ENCODE measurements at places on chromosomes 1 and 21.

- DNase-seq: no peak
Observed at GRCh38 chr1:85649591-85649990, 58.6 kb downstream of the ZNHIT6 start.

- no peak for DNase-seq
Observed at GRCh38 chr1:94084085-94084484, 36.9 kb downstream of the ABCA4 start.

DNA sequence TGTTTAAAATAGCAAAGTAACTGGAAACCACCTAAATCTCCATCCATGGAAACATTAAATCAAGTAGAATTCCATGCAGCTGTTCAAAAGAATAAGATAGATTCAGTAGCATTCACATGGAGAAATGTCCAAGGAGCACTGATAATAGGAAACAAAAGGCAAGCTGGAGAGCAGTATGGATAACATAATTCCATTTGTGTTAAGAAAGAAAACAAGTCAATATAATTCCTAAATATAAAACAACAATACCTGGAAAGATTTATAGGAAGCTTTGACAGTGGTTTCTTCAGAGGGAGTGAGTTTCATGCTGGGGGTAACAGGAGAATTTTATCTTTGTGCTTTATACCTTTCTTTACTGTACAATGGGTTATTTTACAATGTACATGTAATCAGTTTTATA is 36.6 kb upstream of the EPS8L3 start:
- no peak for DNase-seq

GRCh38 chr1:90798344-90798743 is 81.2 kb upstream of the BARHL2 start:
- DNase-seq: no peak

- DNase-seq: no peak
Observed at GRCh38 chr1:103129796-103130195, 21.5 kb upstream of the COL11A1 start.

GRCh38 chr1:198015309-198015708 is 98.1 kb downstream of the LHX9 start:
- no peak for DNase-seq

DNA sequence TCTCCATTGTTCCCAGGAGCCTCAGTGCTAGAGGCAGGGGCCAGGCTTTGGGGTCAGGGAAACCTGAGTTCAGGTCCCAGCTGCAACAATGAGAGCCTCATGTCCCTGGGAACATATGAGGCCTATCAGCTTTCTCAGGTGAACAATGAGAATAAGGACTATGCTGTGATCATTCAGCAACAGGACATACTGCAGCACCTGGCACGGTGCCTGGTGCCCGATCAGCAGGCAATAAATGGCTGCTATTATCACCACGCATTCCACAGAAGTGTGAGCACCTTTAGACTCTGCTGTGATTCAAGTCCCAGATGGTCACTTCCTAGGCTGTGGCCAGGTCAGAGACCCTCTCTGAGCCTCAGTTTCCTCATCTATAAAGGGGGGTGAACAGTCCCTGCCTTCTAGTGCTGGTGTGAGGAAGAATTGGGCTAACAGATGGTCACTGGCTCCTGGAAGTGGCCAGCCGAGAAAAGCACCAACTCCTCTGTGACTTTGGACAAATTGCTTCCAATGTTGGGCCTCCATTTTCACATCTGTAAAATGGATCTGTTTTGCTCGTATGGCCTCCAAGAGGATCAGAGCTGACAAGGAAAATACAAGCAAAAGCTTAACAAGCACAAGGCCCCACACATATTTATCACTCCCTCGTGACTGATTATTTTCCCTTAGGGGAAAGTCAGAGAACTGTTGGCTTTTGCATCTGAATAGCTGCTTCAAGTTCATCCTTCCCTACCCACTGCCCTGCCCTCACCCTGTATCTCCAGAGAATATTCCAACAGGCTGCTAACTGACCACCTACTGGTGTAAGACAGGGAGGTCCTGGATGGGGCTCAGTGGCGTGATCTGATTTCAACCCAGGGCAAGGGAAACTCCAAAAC is 1.1 kb downstream of the SLC5A9 start:
- no peak for DNase-seq

- no peak for DNase-seq
Observed at GRCh38 chr1:231546693-231547092, 18.2 kb downstream of the TSNAX start.

DNA sequence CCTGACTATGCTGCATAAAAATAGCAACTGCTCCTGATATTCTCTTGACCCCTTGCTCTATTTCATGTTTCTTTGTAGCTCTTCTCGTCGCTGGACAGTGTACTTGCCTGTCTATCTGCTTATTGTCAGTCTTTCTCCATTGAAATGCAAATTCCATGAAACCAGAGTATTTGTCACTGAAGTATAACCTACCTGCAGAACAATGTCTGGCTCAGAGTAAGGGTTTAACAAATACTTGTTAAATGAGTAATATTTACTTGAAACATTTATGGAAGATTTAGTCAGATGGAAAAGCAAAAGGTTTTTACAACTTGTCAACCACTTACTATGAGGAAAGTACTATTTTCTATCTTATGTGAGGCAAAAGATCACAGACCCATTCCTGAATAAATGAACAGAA is 19.9 kb upstream of the ERICH3 start:
- DNase-seq: no peak

DNA sequence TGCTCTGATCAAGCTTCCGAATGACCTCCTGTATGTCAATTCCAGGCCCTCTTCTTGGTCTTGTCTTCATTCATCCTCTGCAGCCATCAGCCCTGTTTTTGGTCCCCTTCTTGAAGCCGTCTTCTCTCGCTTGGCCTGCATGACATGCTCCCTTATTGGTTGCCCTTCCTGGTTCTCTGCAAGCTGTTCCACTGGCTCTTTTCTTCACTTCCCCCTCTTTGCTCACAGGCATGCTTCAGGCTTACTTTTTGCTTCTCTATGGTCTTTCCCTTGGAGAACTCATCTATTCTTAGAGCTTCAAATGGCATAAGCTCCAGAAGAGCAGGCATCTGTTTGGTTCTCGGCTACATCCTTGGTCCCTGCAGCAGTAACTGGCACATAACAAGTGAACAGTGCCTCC is 38.8 kb downstream of the PDPN start:
- DNase-seq: no peak

DNA sequence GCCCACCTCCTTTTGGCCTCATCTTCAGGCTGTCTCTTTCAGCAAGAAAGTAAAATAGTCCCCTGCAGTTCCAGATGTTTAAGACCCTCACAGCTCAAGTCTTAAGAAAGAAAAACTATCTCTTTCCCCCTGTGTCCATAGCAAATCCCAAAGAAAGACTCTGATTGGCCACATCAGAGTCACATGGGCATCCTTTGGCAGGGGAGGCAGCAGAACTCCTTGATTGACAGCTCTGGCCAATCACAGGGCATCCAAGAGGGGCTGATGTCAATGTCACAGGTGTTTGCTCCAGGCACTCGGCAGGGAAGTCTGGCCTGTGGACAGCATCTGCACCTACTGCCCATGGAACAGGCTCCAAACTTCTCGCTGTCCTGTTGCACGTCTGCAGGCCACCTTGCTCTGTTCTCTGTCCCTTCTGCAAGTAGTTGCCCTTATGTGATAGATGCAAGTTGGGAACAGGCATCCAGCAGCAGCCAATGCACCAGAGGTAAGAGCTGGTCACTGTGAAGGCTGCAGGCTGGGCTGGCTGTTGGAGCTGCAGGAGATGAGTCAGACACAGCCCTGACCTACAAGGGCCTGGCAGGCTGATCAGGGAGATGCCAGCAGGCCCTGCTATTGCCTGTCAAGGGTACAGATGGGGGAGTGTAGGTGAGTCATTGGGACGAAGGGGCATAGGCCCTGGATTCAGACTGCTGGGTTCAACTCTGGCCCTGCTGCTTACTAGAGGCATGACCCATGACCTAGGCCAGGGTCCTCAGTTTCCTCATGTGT is 96.8 kb upstream of the TMEM51 start:
- no peak for DNase-seq

DNA sequence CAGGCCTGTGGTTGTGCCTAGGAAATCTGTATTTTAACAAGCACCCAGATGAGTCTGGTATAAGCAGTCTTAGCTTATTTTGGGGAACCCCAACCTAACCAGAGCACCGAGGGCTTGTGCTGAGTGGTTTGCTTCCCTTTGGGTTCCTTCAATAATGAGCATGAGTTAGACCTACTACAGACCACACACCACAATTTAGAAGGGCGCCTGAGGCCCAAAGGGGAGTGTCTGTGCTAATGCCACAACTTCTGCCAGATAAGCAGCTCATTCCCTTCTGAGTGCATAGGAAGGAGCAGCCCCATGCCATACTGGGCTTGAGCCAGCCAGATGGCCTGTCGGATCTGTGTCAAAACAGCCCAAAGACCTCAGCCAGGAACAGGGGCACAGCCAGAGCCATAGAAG is 15.4 kb upstream of the LSS start:
- DNase-seq: peak; percentile 19

DNA sequence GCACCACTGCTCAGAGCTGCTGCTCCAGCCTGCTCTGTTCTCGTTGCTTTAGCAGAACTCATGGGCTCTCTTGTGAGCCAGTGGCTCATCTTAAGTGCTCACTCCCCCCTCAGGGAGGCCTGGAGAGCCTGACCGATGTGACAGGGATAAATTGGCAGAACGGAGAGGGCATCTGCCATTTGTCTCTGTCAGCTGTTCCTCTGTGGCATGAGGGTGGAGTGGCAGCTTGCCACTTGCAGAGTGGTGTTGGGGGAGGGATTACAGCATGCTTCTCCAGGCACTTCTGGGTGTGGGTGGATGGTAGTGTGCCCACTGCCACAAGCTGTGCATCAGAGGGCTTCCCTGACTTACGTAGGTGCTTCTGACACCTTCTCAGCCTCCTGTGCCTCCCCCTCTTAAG is 229.5 kb downstream of the PAPPA2 start:
- DNase-seq: no peak

- no peak for DNase-seq
Observed at GRCh38 chr1:53463961-53464899, 5.0 kb downstream of the DMRTB1 start.

DNA sequence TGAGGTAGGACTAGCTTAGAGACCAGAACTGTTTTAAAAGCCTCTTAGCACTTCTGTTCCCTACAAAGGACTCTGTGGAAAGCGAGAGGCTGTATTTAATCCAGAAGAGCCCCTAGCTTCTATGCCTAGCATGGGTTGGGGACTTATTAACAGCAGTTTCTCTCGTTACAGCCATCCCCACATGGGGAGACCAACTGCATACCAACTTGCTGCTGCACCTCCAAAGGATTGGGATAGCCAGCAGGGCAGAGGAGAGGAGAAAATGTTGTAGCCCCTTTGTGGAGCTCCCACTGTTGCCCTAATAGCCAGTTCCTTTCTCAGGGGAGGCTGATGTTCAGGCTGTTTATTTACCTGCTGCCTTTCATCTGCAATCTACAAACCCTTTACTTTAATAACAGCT is 11.0 kb upstream of the CELSR2 start:
- no peak for DNase-seq

- no peak for DNase-seq
Observed at GRCh38 chr1:104100115-104100514, 350.4 kb downstream of the AMY1C start.

DNA sequence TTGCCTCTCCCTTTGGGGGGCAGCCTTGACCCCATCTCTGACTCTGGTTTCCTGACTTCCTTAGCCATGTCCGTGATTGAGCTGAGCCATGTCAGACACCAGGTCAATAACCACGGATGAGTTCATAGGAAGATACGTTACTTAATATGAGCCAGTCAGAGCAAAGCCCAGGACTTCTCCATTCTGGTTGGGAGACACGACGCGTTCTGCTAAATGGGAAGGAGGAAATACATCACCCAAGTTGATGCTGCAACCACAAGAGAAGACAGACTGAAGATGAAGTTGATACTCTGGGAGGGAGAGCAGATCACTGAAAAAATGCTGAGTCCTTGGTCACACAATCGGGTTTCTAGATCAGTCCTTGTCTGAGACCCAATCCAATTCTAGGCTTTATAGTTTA is 90.9 kb downstream of the MATN1 start:
- no peak for DNase-seq

DNA sequence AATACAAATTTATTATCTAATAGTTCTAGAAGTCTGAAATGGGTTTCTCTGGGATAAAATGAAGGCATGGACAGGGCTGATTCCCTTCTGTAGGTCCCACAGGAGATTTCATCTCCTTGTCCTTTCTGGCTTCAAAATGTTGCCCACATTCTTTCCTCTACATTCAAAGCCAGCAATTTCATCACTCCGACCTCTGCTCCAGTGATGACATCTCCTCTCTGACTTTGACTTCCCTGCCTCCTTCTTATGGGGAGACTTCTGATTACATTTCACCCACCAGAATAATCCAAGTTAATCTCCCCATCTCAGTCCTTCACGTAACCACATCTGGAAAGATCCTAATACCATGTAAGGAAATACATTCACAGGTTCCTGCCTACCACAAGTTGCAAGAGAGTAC is 358.0 kb upstream of the C1orf87 start:
- no peak for DNase-seq
